Stimulated activated CD8-positive, alpha-beta memory T cell treated with anti-CD3 and anti-CD28 coated beads, Interleukin-15, amount 100 ng/mL, for 48 hours (primary cell): ENCODE measurements at places on chromosomes 4 and X.

- DNase-seq, result no peak
Observed at GRCh38 chr4:114494246-114494803, 104.3 kb upstream of the UGT8 start.

DNA sequence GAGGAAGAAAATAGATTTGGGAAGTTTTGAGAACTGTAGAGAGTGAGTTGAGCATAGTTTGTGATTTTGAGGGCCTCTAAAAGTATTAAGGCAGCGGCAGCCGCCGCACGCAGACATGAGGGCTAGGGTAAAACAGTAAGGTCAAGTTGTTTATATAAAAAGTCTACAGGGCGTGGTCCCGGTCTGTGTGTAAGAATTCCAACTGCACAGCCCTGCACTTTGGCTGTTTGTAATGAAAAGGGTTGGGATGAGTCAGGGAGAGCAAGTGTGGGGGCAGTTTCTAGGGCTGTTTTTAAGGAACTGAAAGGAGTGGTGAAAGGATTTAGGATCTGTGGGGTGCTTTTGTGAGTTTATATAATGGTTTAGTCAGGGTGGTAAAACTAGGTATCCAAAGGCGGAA is 55.0 kb downstream of the BEX3 start:
- DNase-seq, result no peak

- DNase-seq, result no peak
Observed at GRCh38 chr4:86543560-86544309, 50.4 kb upstream of the PTPN13 start.

- no peak for DNase-seq
Observed at GRCh38 chrX:6849716-6850414, 297.6 kb upstream of the STS start.

DNA sequence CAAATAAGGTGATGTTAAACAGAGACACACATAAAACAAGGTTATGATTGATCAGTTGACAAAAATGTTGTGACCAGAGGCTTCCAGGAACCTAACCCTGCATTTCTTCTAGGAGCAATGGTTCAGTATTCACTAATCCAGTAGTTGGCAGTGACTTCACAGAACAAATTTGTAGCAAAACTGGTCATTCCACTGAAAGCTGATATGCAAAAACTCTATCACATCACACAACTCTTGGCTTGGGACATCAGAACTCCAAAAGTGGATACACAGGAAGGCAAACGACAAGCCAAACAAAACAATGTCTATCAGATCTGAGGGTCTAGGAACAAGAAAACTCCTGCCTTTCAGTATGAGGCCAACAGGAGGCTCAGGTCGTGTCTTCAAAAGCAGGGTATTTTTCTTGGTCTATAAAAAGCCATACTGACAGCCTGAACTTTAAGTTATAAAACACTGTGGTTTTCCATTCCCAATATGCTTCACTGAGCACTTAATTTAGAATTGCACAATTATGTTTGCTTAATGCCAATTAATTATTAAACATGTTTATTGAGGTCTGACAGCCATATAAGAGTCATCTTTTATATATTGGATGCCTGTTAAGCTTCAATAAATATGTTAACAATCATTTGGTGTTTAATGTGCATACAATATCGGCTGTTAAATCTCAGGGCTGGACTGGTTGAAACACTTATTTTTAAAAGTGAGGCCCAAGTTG is 45.6 kb downstream of the SOD3 start:
- DNase-seq, result no peak

- no peak for DNase-seq
Observed at GRCh38 chr4:24003496-24003895, 113.6 kb upstream of the PPARGC1A start.

DNA sequence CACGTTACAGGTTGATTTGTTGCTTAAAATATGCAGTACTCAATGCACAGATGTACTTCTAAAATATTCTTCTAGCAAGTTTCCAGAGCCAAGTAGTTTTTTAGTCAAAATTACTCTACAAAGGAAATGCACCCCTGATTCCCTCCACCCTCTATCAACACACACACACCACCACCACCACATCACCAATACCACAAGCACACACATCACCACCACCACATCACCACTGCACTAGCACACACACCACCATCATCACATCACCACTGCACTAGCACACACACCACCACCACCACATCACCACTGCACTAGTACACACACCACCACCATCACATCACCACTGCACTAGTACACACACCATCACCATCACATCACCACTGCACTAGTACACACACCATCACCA is 105.2 kb upstream of the FRG1 start:
- no peak for DNase-seq

- no peak for DNase-seq
Observed at GRCh38 chrX:54358424-54359211, 772 bp upstream of the WNK3 start.

- no peak for DNase-seq
Observed at GRCh38 chrX:40323977-40324376, 226.2 kb upstream of the BCOR start.

DNA sequence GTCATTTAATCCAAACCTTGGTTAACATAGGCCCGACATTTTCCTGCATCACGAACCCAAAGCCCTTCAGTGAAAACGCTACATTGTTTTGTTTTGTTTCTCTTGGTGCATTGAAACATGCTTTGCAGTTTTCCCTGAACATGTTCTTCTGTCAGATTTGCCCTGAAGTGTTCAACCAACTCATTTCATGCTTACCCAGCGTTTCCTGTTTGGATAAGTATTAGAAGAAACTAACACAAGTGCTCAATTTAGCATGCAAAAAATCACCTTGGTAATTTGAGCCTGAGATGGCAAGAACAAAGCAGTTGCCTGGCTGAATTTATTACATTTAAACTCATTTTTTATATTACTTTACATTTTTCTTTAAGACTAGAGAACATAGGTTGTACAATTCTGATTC is 160.1 kb upstream of the VCX3A start:
- DNase-seq, result no peak

DNA sequence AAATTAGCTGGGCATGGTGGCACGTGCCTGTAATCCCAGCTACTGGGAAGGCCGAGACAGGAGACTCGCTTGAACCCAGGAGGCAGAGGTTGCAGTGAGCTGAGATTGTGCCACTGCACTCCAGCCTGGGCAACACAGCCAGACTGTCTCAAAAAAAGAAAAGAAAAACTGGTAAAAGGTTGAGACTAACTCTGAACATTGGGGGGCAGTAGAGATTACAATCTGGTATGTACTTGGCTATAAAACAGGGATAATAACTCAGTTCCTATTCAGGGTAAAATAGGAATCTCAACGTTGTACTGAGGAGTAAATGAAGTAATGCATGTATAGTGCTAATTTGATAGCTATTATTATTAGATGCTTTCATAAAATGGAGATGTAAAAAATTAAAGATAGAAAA is 12.5 kb upstream of the KLF8 start:
- no peak for DNase-seq

DNA sequence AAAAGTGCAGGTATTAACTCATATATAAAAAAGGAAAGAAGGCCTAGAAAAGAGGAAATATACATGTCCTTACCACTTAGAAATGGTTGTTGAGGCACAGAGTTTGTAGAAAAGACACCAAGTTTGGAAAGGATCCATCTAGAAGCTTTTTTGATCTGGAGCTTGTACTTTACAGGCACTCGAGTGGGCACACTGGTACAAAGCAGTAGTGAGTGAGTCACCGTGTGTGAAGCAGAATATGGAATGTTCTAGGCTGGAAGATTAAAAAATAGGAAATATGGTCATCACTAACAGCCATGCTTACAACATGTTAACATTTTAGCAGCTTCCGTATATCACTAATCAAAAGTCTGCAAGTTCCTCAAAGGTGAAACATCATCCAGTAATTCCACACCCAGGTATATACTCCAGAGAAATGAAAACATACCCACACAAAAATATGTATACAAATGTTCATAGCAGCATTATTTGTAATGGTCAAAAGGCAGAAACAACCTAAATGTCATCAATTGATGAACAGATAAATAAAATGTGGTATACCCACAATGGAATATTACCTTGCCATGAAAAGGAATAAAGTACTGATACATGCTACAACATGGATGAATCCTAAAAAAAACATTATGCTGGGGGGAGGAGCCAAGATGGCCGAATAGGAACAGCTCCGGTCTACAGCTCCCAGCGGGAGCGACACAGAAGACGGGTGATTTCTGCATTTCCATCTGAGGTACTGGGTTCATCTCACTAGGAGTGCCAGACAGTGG is 69.5 kb downstream of the FRYL start:
- no peak for DNase-seq

DNA sequence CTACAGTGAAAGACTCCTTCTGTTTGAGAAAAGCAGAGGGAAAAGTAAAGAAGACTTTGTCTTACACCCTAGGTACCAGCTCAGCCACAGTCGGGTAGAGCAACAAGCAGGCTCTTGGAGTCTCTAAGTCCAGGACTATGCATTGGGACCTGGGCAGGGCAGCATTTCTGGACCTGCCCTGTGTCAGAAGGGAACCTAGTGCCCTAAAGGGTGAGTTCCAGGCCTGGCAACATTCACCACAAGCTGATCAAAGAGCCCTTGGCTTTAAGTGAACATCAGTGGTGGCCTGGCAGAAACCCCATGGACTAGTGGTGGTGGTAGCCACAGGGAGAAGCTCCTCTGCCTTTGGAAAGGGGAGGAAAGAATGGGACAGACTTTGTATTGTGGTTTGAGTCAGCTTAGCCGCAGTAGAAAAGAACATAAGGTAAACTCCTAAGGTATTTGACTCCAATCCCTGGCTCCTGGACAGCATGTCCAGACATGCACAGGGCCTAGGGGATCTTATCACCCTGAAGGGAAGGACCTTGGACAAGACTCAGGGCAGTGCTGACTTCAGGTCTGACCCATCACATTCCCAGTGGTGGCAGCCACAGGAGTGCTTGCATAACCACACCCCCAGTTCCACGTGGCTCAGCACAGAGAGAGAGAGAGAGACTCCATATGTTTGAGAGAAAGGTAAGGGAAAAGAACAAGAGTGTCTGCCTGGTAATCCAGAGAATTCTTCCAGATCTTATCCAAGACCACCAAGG is 32.6 kb downstream of the CCDC158 start:
- no peak for DNase-seq

GRCh38 chr4:15878011-15878410 is 60.5 kb downstream of the FGFBP1 start:
- DNase-seq, result no peak

DNA sequence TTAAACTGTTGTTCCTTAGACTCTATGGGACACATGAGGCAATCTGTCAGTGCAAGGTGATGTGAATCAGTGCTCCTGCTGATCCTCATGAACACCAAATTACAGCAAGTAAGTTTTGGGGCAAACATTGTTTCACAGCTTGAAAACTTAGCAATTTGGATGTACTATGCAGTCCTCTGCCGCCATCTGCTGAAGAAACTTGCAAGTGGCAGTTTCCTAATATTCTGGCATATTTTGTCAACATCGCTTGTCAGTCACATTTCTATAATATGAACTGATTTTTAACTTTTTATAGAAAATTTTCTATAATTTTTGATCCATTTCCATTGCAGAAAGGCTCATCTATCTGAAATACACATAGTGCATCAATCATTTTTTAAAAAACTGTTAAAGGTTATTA is 56.3 kb downstream of the ZAR1 start:
- DNase-seq, result no peak

- no peak for DNase-seq
Observed at GRCh38 chrX:39398215-39398962, 597.1 kb downstream of the MID1IP1 start.

DNA sequence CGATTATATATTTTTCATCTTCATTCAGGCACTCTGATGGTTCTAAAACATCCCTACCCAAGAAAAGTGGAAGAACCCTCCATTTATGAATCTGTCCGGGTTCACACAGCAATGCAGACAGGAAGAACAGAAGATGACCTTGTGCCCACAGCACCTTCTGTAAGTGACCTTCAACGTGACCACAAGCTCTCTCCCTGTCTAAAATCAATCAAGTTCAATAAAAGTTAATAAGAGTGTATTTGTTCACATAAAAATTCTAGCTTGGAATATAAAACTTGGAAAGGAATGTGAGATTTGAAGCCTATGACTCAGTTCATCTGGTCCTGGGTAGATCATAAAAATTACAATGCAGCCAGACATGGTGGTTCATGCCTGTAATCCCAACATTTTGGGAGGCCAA is 36.6 kb downstream of the DAPP1 start:
- no peak for DNase-seq

DNA sequence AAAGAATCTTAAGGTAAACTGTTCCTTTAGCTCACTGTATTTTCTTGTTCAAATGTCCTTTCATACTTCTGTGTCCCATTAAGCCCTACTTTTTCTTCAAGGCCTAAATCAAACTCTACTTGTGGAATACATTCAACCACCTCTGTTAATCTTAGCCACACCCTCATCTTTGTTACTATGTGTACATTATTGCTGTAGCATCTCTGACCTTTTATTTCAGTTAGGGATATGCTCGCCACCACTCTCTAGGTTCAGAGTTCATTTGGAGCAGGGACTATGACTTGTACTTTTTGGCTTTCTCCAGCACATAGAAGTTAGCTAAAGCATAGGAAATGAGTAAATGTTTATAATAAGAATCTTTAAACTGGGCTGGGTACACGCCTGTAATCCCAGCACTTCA is 6.8 kb upstream of the PNPLA4 start:
- DNase-seq, result no peak

GRCh38 chrX:119853444-119853843 is 681 bp upstream of the UPF3B start:
- DNase-seq, result no peak

DNA sequence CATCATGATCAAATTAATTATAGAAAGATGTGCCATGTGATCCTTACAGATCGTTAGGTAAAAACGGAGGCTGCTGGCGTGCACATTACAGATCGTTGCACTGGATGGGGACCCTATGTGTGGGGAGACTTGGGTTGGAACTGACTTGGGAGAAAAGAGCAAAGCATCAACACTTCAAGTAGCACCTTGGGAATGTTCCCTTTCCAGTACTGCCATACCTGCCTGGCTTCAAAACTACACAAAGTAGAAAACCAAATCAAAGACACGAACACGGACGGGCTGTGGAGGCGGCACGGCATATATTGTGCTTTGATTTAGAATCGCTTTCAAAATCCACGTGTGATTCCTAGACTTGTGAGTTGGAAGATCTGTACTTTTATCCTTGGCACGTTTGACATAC is 898 bp downstream of the CMC4 start:
- no peak for DNase-seq

- DNase-seq, result no peak
Observed at GRCh38 chr4:70902577-70903290, 565 bp downstream of the MOB1B start.

DNA sequence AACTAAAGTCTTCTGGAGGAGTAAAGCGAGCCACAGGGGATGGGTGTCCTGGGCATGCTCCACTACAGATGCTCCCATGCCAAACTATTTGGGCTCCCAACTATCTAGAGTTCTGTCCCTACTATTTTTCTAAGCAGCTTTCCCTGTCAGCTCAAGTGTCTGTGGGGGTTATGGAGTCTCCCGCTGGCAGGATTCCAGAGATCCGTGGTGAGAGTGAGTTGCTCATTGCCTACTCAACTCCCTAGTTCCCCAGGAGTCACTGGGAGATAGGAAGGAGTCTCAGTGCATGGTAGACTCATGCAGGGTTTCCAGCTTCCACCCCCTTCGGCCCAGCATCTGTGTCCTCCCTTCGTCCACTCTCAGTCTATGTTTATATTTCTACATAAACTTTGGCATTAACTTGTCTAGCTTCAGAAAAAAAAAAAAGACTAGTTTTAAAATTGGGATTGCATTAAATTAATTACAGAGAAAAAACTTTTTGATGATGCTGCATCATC is 55.1 kb upstream of the INPP4B start:
- DNase-seq, result no peak

GRCh38 chr4:26792639-26793038 is 68.0 kb upstream of the STIM2 start:
- DNase-seq, result no peak
